ENCODE measurements at places on chromosomes 5 and 9.
A peak's percentile ranks its signal among the peaks of the same experiment; 100 is the strongest.

DNA sequence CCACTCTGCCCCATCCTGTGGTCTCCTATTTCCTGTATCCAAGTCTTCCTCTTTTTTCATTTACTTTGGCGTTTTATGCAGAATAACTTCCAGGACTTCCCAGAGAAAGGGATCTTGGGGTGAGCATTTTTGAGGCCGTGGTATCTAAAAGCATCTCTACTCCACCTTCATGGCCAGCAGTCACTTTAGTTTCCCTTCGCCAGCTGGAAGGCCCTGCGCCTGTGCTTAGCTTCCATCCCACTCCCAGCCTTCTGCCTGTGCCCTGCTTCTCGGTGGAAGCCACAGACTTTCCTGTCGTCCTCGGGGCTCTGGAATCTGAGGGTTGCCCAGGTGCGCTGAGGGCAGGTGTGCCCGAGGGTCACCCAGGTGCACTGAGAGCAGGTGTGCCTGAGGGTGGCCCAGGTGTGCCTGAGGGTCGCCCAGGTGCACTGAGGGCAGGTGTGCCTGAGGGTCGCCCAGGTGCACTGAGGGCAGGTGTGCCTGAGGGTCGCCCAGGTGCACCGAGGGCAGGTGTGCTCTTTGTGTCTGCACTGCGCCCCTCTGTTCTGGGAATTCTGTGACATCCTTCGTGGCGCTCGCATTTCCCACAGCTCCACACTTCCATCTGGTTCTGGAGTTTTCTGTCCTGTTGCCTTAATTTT lies 32.4 kb upstream of the LRRC14B start:
- no peak for DNase-seq

DNA sequence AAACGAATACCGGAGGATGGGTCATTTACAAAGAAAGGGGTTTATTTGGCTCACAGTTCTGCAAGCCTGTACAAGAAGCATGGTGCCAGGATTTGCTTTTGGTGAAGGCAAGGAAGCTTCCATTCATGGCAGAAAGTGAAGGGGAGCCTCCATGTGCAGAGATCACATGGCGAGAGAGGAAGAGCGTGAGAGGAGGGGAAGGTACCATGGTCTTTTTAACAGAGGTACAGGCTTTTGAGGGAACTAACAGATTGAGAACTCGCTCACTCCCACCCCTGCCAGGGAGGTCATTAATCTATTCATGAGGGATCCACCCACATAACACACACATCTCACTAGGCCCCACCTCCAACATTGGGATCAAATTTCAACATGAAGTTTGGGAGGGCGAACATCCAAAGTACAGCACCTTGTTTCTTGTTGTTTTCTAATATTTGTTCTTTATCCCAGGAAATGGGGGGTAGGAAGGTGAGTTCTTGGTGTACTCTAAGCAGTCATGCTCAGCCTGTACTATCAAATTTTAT lies 18.5 kb downstream of the TMC1 start:
- no peak for DNase-seq

DNA sequence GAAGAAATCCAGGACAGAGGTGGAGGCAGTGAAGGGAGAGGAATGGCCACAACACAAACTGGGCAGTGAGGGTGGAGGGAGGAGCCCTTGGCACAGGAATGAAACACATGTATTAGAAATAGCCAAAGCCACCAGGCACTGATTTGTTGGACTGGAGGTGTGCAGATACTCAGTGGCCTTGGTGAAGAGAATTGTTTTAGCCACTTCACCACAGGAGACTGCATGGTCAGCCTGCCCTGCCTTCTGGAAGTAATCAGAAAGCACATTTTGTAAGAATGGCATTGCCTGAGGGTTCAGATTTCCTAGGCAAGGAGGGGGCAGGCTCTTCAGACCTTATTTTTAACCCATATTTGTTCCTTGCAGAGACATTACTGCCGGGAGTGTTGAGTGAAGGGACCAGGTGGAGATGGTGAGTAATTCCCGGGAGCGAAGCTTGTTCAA lies 2.2 kb downstream of the SGCD start:
- DNase-seq, result no peak

DNA sequence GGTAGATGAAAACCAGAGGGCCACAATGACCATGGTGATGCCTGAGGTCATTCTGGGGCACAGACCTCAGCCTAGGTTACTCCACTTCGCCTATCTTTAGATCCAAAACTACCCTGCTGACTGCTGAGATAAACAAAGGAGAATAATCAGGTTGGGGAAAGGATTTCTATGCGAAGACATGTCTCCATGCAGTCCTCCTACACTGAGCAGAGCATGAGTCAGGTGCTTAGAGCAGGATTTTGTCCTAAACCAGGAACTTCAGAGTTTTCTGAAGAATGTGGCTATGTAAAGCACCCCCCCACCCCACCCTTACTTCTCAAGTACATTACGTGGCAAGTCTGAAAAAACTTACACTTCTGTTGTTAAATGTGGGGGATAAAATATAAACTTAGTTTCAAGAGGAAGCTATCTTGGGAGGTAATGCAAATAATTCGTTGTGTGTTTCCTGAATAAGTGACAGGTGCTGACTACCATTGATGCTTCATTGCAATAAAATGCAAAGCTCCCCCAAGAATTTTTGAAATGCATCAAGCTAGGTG lies 19.4 kb downstream of the PDCD1LG2 start:
- DNase-seq, result peak; percentile 72

- DNase-seq, result no peak
These were observed 93.1 kb downstream of the ANKRD55 start for GRCh38 chr5:56140073-56140472.

- DNase-seq, result no peak
These were observed 50.7 kb upstream of the ARL15 start for GRCh38 chr5:54360925-54361662.
